ENCODE measurements at places on chromosomes 5 and 9.

DNA sequence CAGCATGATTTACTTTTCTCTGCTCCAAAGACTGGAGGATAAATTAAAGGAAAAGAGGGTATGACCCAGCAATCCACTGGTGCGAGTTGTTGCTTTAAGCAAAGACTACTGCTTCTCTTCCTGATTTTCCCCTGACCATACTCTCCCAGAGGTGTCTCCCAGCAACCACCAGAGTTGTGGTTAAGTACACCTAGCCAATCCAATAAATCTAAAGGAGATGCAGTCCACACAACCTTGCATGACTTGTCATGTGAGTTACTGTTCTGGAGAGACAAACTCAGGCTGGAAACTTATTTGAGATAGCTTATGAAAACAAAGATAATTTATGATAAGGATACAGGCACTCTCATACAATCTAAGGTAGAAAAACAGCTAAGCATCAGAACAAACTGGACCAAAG is 11.9 kb downstream of the TMC1 start:
- DNase-seq: no peak

- no peak for DNase-seq
These were observed 24.4 kb downstream of the FAM163B start for GRCh38 chr9:133584559-133585476.

GRCh38 chr9:78289474-78289873 is 7.5 kb upstream of the PSAT1 start:
- DNase-seq: no peak

DNA sequence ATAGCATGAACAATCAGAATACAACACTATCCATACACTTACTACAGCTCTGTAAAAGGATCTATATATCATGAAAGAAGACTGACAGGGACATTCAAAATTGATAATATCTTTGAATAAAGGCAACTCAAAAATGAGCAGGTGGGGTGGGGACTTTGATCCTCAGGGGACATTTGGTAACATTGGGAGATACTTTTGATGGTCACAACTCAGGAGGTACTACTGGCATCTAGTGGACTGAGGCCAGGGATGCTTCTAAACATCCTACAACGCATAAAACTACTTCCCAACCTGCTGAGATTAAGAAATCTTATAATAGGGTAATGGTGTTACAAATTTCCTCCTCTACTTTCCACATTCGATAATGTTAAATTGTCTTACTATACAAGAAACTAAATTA is 243.9 kb downstream of the ARL15 start:
- DNase-seq: no peak

- DNase-seq: no peak
These were observed 835 bp downstream of the SRA1 start for GRCh38 chr5:140556438-140556837.

DNA sequence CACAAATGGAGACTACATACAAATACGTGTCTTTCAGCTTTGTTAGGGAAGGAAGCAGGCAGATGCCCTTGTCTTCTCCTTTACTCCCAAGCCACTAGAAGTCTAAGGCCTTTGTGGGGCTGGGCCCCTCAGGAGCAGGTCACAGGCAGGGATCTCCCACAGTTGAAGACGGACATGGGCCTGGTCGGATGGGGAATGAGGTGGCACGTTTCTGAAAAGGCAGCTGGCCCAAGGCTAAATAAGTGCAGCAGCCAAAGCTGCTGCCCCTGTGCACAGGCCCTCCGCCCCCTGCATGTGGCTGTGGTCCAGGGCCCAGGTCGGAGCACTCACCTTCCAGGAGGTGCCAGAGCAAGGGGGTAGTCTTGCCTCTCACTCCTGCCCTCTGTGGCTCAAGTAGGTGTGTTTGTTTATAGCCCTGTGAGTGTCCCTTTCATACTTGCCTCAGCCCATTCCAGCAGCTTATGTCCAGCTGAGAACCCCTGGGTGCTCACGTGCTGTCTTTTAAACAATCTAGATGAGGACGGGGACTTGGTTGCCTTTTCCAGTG is 1.8 kb downstream of the SQSTM1 start:
- no peak for DNase-seq

Data from NCI-H446 treated with DMSO at 0.1 percent for 48 hours (cell line).